ENCODE measurements at places on chromosomes 1 and 21.

DNA sequence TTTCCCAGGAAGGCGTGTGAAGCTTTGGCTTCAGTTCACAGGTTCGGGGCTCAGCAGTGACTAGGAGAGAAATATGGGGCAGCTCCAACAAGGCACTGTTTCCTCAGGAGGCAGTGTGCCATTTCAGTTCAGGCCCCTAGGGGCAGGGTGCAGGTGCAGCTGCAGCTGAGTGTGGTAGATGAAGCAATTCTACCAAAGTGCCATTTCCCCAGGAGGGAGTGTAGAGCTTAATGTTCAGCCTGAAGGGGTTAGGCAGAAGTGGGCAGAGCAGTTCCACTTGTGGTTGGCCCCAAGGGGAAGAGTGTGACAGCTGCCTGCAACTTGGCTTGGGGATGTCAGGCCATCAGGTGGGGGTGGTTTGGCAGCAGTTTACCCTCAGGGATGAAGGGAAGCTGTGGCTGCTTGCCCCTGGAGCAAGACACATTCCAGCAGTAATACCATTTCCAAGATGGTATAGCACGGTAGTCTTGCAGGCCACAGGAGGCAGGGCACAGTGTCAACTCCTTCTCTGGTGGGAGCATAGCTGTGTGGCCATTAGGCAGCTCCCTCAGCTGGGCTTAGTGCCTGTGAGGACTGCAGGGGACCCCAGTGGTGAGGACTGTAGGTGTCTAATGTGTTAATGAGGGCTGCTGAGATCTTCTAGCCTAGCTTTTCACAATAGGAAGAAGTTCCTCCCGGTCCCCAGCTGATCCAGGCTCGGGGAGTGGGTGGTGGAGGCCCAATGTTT lies 34.7 kb downstream of the RGSL1 start:
- no peak for DNase-seq

DNA sequence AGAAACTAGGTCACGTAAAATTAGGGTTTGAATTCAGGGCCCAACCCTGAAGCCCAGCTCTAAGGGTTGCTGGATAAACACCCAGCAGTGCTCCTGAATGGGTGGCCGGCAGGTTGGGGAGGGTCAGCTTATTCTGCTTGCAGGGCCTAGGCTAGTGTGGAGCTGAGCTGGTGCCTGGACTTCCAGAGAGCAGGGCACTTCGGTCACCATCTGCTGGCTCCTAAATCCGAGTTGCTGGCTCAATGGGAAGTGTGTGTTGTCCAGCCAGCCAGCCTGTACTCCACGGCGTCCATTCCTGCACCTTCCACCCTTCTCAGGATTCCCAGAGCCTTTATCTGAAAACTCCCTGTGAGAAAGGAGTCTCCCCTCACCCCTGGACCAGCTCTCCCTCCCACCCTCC lies 23.0 kb downstream of the TRIM67 start:
- no peak for DNase-seq

- no peak for DNase-seq
Measured at GRCh38 chr21:45574691-45575090, 32.5 kb upstream of the SLC19A1 start.

- no peak for DNase-seq
Measured at GRCh38 chr1:220700556-220701179, 10.5 kb downstream of the C1orf115 start.

GRCh38 chr1:72690871-72691270 lies 408.5 kb upstream of the NEGR1 start:
- no peak for DNase-seq

All from hypothalamus (tissue), 51 donors.